ENCODE measurements at places on chromosomes 3 and 15.

- no peak for DNase-seq
Measured at GRCh38 chr15:101841656-101842055, 29.7 kb downstream of the OR4F15 start.

DNA sequence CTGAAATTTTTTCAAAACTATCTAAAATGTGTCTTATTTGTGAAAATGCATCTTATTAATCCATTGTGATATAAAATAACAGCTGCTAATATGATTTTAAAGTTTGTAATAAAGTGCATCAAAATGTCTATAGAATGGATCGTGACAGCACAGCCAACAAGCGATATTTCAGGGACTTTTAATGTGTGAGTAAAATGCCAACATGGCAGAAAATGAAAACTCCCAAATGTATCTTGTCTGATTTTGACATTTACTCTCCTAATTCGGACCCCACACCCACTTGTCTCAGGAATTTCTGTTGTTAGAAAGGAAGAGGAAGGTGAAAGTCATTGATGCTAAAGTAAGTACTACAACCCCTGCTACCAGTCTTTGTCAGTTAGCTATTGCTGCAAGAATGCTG is 273.9 kb downstream of the SATB1 start:
- no peak for DNase-seq

- no peak for DNase-seq
Measured at GRCh38 chr3:128274837-128275236, 121.6 kb downstream of the EEFSEC start.

DNA sequence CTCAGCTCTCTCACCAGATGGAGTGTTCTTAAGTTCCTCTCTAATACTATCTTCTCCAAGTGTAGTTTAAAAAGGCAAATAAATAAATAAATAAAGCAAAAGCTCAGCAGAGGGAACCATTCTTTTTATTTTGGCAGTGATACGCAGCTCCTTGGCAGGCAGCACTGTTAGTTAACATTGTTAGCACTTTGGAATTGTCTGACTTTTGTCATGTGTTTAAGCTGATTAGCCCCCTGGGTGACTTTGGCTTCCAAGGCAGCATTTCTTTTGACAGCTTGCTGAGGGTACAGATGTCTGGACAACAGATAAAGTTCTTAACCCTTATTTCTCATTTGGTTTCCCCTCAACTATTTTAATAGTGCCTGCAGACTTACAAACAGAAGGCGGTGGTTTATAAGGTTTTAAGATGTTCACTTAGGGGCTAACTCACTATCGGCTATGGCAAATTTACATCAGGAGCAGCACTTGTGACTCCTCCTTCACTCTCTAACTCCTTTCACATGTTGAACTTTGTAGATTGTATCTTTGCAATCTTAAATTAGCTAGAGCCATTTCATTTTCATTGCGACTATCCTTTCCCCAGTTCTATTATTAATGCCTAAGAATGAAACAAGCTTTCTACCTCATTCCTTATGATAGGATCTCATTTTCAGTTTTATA is 213.4 kb downstream of the ZBBX start:
- DNase-seq: no peak

DNA sequence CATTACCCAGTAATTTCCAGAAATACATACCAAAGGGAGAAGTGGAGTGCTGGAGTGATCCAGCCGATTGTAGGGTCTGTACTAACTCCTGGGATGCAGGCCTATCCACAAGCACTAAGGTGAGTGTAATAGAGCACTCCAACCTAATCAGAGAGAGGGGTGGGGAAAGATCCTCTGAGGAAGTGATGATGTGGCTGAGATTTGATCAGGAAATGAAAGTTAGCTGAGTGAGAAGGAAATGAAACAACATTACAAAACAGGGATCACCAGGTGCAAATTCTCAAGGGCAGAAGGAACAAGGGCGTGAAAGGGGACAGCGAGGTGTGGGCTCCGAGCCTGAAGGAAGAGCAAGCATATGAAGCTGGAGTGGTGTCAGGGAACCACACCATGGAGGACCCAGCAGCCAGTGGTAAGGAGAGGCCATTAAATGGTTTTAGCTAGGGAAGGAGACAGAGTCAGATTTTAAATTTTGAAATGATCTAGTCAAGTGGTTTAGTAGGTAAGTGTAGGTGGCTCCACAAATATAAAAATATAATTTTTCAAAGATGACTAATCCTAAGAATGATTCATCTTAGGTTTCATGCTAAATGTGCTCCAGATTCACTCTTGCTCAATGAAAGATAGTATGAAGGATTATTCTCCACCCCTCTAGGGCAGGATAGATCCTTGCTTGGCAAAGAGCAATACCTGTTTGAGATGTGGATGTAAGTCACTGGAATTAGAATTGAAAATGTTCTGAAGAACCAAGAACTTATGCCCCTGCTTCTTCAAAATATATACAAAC is 348.7 kb downstream of the TBL1XR1 start:
- DNase-seq: no peak
